ENCODE measurements at places on chromosomes 11 and 22. TPM values are rescaled to one million over a fixed set of nuclear protein-coding genes. Genes with fewer than 3 reads are reported as not detected.

Gene PITPNM1
- 31.2 TPM for total RNA-seq

Gene DCDC1
- total RNA-seq = not detected

Gene PAFAH1B2
- total RNA-seq = 124 TPM

Gene SLC37A4
- total RNA-seq = 11.1 TPM

Gene FOXR1
- not detected for total RNA-seq

Gene OR51B4
- not detected for total RNA-seq

Gene TMEM191B
- not detected for total RNA-seq

Gene RAB38
- total RNA-seq = 0.43 TPM

Gene HEPHL1
- total RNA-seq = not detected

Gene CARNS1
- 0.38 TPM for total RNA-seq

- peaks cover 11% of the 10 kb centered on the region for H3K4me1 ChIP-seq
- DNase-seq = peak; percentile 45
- H3K27me3 ChIP-seq = no peaks in the 10 kb centered on the region
- H3K36me3 ChIP-seq = no peaks in the 10 kb centered on the region
- no peak overlapping the region for H3K27ac ChIP-seq
Observed at GRCh38 chr22:45777046-45777851, 105.6 kb downstream of the ATXN10 start.

DNA sequence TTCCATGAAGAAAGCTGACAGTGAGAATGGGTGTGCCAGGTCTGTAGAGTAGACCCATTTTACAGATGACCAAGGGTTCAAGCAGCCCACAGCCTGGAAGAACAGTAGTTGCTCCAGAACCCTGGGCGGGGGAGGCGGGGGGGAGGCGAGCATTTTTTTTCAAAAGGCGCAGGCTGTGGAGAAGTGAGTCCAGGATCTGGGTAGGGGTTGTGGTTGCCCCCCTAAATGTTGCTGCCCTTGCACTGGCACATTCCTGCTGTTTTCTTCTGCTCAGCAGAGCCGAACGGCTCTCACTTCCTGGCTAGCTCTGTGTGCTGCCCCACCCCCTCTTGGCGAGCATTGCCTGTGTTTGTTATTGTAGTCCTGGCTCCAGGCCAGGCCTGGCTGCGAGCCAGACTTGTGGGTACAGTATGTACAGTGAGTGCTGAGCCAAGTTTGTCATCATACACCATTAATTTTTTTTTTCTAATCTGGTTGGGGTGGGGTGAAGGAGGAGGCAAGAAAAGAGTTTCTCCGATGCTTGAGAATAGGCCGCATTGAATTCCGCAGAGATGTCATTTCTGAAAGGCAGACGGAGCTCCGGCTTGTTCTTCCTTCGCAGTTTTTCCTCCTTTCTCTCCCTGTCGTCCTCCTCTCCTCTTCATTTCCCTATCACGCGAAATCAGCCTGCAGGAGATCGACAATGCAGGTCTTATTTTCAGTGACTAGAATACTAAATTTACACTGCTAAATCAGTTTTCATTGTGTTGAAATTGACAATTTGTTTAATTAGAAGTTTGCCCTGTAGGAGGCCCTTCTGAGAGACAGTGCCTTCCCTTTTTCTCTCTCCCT is 100.5 kb downstream of the ZBTB16 start:
- H3K36me3 ChIP-seq = no peaks in the 10 kb centered on the region
- H3K4me3 ChIP-seq = peak overlapping the region; percentile 45
- no peak overlapping the region for H3K27ac ChIP-seq
- H3K27me3 ChIP-seq = 0 out of 2 replicates have a peak, but pooled peaks cover 4% of the 10 kb centered on the region

DNA sequence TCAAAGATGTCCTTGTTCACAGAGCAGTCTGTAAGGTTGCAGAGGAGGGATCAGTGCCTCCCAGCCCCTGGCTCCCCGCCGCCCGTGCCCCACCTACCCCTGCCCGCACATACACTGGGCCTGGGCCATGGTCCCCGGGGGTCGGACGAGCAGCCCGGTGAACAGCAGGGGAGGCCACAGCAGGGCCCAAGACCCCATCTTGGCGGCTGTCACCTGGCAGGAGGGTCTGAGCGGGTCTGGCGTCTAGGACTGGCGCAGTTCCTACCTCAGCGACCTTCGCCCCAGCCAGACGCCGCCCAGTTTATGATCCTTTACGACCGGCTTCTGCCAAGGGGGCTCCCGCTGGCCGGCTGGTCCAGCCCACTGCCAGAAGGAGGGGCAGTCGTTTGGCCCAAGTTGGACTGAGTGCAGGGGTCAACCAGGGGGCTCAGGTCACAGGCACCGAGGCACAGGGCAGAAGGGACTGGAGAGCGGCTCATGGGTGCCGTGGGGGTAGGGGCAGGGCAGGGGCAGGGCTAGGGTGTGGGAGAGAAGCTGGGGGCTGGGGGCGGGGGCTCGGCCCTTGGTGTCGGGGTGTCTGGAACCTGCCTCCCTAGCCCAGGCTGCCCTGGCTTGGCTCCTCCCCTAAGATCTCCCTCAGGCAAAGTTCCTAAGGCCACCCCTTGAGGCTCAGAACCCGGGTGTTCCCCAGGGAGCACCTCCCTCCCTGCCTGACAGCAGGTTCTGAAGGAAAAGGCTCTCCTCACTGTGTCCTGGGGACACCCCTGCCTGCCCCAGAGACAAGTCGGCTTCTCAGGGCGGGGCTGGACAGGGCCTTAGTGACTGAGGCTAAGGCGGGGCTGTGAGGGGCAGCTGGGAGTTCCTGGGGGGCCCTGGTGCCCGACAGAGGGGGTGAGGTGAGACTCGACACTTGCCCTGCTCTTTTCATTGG is at the start of gene CDHR5:
Gene CDHR5 (minus strand): TSS at position 251 of the 931 bp plus-strand sequence. CDS start 53 bp downstream, at position 198.
- no peak for DNase-seq
- H3K36me3 ChIP-seq = no peaks in the 10 kb centered on the region

- no peaks in the 10 kb centered on the region for H3K4me1 ChIP-seq
- no peak overlapping the region for H3K4me3 ChIP-seq
- H3K27me3 ChIP-seq = no peaks in the 10 kb centered on the region
- H3K36me3 ChIP-seq = no peaks in the 10 kb centered on the region
- no peak overlapping the region for H3K27ac ChIP-seq
- no peak for DNase-seq
Observed at GRCh38 chr22:47794851-47795250, 1032.4 kb downstream of the TBC1D22A start.

- no peak overlapping the region for H3K27ac ChIP-seq
- no peak overlapping the region for H3K4me3 ChIP-seq
- H3K27me3 ChIP-seq = no peaks in the 10 kb centered on the region
- no peaks in the 10 kb centered on the region for H3K36me3 ChIP-seq
- no peak for DNase-seq
- no peaks in the 10 kb centered on the region for H3K4me1 ChIP-seq
Observed at GRCh38 chr22:25478528-25478927, 85.9 kb upstream of the GRK3 start.

DNA sequence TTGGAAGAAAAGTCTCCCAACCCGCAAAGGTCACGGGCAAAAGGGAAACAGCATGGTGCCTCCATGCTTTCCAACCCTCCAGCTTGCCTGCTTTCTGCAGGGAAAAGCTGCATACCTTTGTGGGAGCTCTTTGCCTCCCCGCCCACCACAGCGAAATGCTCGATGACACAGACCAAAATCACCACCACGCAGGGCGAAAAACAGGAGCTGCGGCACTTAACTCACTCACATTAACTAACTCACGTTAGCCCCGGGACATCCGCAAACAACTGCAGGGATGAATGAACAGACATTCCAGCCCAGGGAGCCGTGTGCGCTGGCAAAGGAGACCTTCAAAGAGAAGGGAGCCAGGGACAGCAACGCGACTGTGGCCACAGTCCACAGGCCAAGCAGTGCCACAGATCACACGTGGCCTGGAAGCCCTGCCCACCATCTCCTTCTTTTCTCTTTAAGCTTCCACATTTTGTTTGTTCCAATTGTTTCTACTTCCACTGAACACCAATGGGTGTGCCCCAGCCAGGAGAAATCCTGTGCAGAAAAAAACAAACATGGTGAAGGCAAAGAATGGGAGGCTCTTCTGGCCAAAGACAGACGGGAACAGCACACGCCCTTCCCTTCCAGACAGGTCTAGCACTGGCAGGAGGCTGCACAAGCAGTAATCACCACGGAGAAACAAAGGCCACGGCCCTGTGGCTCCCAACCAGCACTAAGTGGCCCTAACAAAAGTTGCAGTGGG is 39.3 kb downstream of the DUSP8 start:
- peak; percentile 89 for DNase-seq
- peaks cover 1% of the 10 kb centered on the region for H3K27me3 ChIP-seq
- peaks cover 26% of the 10 kb centered on the region for H3K4me1 ChIP-seq
- no peaks in the 10 kb centered on the region for H3K36me3 ChIP-seq
- H3K4me3 ChIP-seq = peak overlapping the region; percentile 7

GRCh38 chr11:126355926-126356897 is 726 bp downstream of the ST3GAL4 start:
- peak overlapping the region; percentile 80 for H3K4me3 ChIP-seq
- DNase-seq = peak; percentile 81
- no peaks in the 10 kb centered on the region for H3K27me3 ChIP-seq
- peaks cover 65% of the 10 kb centered on the region for H3K4me1 ChIP-seq

- no peak overlapping the region for H3K4me3 ChIP-seq
- DNase-seq = no peak
- H3K27me3 ChIP-seq = peaks cover 4% of the 10 kb centered on the region
- H3K36me3 ChIP-seq = no peaks in the 10 kb centered on the region
- no peaks in the 10 kb centered on the region for H3K4me1 ChIP-seq
- no peak overlapping the region for H3K27ac ChIP-seq
Observed at GRCh38 chr11:118057251-118058145, 19.4 kb upstream of the TMPRSS4 start.

DNA sequence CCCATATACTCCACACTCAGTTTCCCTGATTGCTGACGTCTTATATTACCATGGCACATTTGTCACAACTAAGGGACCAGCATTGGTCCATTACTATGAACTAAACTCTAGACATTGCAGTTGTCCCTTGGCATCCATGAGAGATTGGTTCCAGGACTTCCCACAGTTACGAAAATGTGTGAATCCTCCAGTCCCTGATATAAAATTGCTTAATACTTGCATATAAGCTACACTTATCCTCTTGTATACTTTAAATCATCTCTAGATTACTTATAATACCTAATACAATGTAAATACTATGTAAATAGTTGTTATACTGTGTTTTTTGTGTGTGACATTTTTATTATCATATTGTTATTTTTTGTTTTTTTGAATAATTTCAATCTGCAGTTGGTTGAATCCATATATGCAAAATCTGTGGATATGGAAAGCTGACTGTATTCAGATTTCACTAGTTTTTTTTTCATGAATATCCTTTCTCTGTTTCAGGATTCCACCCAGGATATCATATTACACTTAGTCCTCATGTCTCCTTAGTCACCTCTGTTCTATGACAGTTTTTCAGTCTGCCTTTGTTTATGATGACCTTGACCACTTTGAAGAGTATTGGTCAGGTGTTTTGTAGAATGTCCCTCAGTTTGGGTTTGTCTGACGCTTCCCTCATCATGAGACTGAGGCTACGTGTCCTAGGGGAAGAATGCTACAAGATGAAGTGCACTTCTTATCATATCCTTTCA is 55.3 kb downstream of the INSC start:
- DNase-seq = peak; percentile 43
- peaks cover 7% of the 10 kb centered on the region for H3K4me1 ChIP-seq
- no peaks in the 10 kb centered on the region for H3K36me3 ChIP-seq
- no peak overlapping the region for H3K27ac ChIP-seq
- no peaks in the 10 kb centered on the region for H3K27me3 ChIP-seq

DNA sequence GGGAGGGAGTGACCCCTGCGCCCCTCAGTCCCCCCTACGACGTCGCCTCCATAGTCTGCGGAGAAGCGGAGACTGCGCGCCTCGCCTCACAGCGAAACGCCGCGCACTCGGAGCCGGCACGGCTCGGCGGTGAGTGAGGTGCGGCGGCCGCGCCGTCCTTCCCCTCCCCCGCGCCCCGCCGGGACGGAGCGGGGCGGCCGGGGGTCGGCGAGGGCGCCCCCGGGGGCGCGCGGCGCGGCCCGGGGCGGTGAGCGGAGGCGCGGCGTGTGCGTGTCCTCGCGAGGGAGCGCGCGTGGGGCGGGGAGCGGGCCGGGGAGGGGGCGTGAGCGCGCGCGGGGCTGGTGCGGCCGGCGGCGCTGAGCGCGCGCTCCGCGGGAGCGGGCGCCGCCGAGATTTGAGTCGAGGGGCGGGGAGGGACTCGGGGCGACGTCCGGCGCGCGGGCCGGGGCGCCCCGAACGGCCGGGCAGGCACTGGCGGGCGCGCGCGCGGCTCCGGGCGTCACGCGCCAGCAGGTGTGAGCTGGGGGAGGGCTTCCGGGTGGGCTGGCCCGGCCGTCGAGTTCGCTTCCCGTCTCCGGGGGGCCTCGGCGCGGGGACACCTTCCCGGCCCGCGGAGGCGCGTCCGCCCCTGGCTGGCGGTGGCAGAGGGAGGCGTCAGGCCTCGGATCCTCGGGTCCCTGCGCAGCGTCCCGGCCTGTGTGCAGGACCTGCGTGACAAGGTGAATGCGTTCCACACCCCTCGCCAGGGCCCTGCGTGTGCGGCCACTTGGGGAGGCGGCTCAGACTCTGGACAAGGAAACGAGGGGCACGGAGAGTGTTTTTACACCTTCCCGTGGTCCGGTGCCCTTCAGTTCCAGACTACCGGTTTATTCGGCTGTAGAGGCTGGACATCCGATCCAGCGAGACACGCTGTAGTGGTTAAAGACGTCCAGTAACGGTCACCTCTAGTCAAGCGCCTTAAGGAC is 50.4 kb downstream of the FAM83F start:
- H3K4me1 ChIP-seq = peaks cover 20% of the 10 kb centered on the region
- H3K36me3 ChIP-seq = no peaks in the 10 kb centered on the region
- peak overlapping the region; percentile 96 for H3K4me3 ChIP-seq
- H3K27ac ChIP-seq = peak overlapping the region; percentile 38
- no peaks in the 10 kb centered on the region for H3K27me3 ChIP-seq

GRCh38 chr11:91871791-91872190 is 352.8 kb upstream of the FAT3 start:
- H3K27me3 ChIP-seq = no peaks in the 10 kb centered on the region
- DNase-seq = no peak
- no peak overlapping the region for H3K4me3 ChIP-seq
- no peaks in the 10 kb centered on the region for H3K36me3 ChIP-seq
- H3K4me1 ChIP-seq = no peaks in the 10 kb centered on the region

- H3K36me3 ChIP-seq = no peaks in the 10 kb centered on the region
- H3K4me1 ChIP-seq = peaks cover 14% of the 10 kb centered on the region
- H3K27ac ChIP-seq = no peak overlapping the region
- peak; percentile 23 for DNase-seq
- peak overlapping the region; percentile 97 for H3K4me3 ChIP-seq
Observed at GRCh38 chr11:57639321-57640067, 10.2 kb downstream of the YPEL4 start.

DNA sequence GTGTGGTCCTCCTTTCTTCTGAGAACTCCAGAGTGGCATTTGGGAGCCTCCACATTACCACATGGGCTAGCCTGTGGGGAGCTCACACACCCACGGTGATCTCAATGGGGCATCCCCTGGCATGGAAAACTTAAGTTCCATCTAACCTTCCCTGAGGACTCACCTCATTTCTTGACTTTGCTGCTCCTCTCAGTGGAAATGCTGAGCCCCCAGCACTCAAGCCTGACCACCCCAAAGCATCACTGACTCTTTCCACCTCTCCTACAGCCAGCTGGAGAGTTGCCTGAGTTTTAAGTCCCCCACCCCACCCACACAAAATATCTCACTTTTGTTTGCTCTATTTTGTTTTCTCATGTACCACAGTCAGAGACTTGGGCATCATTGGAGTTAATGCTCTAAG is 23.8 kb upstream of the PARVA start:
- no peak overlapping the region for H3K27ac ChIP-seq
- H3K36me3 ChIP-seq = no peaks in the 10 kb centered on the region
- H3K4me3 ChIP-seq = no peak overlapping the region
- H3K27me3 ChIP-seq = no peaks in the 10 kb centered on the region
